Suppressor macrophage (primary cell): ENCODE measurements at places on chromosomes 5 and 9.

GRCh38 chr5:80152778-80153177, 103.1 kb downstream of the SERINC5 start:
- DNase-seq: no peak

DNA sequence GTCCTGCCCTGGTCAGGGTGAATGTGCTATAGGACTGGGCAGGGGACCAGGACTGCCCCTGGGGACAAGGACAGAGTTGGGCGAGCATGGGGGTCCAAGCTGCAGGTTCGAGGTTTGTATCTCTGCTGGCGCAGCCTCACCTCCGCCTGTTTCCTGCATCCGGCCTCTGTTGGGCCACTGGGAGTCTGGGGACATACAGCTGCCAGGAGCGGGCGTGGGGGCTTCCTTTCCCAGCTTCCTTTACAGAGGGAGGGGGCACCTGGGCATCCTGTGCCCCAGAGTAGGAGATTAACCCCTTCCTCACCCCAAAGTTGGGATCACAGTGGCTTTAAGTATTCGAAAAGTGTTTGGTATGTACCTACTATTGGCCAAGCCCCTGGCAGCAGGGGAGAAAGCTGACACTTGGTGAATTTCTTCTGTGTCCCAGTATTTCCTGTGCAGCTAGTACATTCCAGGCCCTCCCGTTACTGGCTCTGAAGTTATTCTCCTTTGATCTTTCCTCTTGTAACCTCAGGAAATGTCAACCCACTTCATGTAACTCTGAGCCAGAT, 19.0 kb downstream of the OLFML2A start:
- no peak for DNase-seq

- peak; percentile 31 for DNase-seq
Measured at GRCh38 chr9:121499177-121499426, 542 bp downstream of the GGTA1 start.

GRCh38 chr5:77864997-77865396, 88.9 kb upstream of the TBCA start:
- DNase-seq: peak; percentile 86

DNA sequence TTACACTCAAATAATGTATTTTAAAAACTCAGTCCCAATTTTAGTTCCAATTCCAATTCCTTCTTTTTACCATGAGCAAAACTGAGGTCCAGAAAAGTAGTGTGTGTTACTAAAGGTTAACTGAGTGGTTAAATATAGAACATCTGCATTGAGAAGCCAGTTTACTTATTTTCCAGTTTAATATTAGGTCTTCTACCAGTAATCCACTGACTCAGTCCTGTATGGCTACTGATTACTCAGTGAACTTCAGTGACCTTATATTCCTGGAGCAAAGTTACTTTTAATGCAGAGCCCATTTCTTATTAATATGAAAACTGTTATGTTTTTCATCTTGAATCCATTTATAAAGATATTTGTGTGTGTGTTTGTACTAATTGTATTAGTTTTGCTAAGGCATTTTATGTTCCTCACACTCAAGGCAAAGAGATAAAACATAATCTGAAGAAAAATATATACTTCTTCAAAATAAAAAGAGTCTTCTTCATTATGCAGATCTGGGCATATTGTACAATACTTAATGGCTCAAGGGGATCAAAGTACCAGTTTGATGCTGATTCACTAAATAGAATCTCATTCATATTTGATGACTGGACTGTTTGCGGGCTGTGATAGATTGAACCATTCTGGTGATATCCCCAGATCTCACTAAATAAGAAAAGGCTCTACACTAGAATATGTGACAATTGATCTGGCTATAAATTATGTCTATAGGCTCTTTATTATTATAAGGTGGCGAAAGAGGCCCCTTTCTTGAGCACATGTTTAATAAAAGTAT, 60.8 kb downstream of the DMXL1 start:
- no peak for DNase-seq

DNA sequence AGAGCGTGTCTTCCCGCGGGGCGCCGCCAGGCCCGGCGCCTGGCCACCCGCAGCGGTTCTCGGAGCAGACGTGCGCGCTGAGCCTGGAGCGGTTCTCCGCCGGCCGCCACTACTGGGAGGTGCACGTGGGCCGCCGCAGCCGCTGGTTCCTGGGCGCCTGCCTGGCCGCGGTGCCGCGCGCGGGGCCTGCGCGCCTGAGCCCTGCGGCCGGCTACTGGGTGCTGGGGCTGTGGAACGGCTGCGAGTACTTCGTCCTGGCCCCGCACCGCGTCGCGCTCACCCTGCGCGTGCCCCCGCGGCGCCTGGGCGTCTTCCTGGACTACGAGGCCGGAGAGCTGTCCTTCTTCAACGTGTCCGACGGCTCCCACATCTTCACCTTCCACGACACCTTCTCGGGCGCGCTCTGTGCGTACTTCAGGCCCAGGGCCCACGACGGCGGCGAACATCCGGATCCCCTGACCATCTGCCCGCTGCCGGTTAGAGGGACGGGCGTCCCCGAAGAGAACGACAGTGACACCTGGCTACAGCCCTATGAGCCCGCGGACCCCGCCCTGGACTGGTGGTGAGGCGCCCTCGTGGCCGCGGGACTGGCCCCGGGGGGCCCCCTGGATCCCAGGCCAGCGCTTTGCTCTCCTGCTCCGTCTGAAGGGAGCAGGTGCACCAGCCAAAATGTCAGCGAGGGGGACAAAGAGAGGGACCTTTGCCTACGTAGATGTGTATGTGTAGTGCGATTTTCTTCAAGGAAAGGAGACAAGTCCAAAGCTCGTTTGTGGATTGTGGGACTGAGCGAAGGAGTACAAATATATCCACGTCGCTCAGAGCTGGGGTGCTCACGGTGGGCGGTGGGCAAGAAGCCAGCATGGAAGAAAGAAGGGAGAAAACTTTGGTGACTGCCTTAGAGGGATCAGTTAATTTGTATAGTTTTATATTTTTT, 19.5 kb downstream of the BTNL9 start:
- no peak for DNase-seq

DNA sequence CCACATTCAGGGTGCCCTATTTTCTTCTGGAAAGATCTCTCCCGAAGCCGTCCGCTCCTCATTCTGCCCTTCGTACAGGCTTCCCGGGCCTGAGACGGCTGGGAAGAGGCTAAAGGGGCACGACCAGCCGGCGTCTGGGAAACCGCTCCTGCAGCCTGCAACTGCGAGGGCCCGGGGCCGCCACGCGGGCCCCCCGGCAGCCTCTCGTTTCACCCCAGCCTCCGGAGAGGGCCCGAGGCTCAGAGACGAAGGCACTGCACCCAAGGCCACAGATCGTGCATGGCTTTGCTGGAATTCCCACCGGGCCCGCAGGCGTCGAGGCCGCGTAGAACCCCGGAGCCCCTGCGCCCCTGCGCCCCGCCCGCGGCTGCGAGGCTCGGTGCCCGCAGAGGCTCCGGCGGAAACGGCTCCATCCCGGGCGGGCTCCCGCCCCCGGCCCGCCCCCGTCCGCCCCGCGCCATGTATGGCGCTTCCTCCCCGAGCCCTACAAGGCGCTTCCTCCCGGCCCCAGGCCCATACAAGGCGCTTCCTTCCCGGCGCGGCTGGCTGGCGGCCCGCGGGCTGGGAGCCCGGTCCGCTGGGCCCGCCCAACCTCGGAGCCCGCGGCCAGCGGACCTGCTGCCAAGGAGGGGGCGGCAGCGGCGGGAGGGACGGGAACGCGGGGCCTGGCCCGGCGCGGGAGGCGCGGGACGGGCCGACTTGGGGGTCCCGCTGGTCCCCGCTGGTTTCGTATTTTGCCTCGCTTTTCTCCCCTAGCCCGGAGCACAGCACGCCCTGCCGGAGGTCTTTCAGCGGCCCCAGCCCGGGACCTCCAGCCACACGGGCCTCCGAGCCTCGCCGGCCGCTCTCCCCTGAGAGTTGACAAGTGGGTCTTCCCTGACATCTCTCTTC, 26.6 kb downstream of the EGR1 start:
- peak; percentile 93 for DNase-seq

- DNase-seq: no peak
Measured at GRCh38 chr9:128282500-128282899, 6.4 kb downstream of the SWI5 start.

DNA sequence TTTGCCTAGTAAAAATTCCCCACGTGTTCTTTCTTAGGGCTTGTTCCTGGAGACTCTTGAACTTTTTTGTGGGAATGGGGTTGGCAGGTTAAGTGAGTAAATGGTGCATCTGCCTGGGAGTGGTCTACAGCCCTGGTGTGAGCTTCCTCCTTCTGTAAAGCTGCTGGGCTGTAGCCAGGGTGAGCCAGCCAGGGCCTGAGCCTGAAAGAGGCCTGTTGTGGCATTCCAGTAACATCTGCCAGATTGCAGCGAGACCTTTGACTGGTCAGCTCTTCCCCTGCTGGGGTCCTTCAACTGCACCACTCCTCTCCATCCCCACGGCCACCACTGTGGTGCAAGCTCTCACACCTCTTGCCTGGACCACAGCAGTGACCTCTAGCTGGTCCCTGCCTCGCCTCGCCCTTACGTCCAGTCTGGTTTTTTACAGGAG, 47.5 kb downstream of the SLC22A5 start:
- DNase-seq: peak; percentile 55

DNA sequence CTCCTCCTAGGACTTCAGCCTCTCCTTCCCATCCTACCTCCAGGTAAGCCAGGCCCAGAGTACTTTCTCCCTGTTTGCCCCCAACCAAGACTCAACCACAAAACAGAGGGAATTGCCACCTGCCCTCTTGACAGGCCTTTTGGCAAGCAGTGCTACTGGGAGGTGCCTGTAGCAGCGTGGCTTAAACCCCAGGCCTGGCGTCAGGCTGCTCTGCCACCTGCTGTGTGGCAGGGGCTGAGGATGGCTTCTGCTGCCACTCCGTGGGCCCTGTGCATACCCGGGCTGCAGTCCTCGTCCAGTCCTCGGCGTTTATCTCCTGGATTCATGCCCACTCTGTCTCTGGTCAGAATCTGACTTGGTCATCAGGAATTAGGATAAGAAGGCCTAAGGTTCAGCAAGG, 163.1 kb downstream of the PAX5 start:
- DNase-seq: no peak

- DNase-seq: peak; percentile 55
Measured at GRCh38 chr9:6758498-6759184, 868 bp downstream of the KDM4C start.

- DNase-seq: no peak
Measured at GRCh38 chr5:28403846-28404245, 1365.5 kb upstream of the CDH9 start.

DNA sequence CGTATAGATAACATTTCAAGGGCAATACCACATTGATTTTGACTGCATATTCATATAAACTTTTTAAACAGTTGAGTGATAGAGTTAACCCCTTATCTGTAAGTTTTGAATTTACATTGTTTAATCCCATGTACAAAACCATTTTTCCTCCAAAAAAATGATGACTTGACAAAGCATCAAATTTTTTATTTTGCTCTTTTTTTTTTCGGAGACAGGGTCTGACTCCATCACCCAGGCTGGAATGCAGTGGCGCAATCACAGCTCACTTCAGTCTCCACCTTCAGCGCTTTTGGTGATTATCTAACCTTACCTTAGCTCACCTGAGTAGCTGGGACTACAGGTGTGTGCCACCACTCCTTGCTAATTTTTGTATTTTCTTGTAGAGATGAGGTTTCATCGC, 1670.1 kb upstream of the CDH9 start:
- DNase-seq: no peak

DNA sequence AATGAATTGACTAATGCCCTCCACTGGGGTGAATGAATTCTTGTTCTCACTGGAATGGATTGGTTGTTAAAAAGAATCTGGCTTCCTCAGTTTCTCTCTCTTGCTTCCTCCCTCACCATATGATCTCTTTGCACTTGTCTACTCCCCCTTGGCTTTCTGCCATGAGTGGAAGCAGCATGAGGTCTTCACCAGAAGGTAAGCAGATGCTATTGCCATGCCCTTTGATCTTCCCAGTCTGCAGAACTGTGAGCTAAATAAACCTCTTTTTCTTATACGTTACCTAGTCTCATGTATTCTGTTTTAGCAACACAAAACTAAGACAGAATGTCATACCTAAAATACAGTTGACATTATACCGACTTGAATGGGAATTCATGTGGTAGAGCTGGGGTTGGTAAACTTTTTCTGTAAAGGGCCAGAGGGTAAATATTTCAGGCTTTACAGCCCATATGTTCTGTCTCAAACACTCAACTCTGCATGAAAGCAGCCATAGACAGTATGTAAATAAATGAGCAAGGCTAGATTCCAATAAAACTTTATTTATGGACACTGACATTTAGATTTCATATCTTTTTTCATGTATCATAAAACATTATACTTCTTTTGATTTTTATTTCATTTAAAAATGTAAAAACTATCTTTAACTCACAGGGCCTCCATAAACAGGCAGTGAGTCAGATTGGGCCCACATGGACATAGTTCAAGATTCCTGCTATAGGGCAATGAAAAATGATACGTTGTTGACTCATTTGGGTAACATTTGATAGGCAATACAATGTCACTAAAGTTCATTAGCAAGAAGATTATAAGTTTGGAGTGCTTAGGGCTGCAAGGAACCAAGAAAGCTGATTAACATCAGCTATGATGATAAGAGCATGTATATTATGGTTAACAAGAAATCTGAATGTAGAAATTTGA, 79.4 kb upstream of the TLE4 start:
- no peak for DNase-seq

- DNase-seq: no peak
Measured at GRCh38 chr5:79743846-79744605, 54.4 kb downstream of the CMYA5 start.

DNA sequence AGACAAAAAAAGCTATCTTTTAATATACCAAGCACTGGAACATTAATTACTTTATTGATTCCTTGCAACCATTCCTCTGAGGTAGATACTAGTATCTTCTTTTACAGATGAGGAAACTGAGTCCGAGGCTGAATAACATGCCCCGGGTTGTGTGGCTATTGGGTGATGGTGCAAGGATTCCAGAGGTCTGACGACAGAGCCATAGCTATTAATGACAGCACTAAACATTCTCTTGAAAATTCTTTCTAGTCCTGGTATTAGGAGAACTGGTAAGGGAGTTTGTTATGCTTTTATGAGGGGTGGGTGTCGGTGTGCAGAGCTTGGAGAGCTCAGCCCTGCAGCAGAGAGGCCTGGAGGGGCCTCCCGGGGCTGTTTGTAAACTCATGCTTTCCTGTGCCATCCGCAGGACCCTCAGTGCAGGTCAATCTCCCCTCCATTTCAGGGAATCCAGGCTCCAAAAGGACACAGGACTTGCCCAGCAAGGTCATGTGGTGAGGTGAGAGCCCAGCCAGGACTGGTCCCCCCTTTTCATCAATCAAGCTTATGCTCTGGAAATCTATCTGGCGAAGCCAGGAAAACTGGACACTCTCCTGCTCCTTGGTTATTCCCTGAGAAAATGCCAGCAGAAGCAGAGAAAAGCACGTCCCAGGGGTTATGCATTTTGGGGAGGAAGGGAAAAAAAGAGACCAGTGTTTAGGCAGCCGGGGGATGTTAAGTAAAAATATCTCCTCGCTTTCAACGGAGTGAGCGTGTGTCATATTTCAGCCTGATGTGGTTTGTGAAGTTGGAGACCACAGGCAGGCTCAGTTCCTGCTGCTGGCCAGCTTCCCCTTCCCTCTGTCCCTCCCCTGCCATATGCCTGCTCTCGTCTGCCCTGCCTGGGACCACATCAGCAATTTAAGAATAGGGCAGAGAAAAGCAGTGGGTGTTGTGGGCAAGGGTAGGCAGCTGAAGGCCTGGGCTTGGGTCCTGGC, 3.7 kb downstream of the GSN start:
- DNase-seq: peak; percentile 81
